Hepatic stellate cell (primary cell): ENCODE measurements at places on chromosomes 5 and 9.

DNA sequence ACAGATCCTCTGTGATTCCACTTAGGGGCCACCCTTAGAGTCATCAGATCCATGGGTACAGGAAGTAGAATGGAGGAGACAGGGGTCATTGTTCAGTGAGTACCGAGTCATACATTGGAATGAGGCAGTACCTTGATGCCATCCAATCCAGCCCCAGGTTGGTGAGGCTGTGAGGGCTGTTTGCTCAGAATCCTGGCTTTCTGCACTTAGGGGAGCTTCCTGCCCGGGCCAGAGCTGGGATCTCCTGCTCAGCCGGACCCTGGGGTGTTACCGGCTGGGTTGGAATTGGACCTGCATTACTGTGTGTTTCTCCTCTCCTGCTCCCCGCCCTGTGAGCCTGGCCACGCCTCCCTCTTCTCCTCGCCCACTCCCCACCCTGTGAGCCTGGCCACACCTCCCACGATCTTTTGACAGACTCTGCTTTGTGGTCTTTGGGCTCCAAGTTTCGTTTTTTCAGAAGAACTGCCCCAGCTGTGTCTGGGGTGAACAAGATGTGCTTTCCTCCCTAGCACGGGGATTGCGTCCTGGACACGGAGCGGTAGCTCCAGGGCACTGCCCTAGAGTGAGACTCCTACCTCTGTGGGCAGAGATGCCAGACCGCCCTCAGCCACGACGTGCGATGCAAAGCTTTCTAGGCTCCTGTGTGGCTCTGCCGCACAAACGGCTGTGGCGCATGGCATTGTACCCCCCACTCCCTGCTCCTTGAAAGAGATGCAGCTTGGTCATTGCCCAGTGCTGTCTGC, 15.4 kb downstream of the TRAF2 start:
- peak; percentile 62 for DNase-seq

DNA sequence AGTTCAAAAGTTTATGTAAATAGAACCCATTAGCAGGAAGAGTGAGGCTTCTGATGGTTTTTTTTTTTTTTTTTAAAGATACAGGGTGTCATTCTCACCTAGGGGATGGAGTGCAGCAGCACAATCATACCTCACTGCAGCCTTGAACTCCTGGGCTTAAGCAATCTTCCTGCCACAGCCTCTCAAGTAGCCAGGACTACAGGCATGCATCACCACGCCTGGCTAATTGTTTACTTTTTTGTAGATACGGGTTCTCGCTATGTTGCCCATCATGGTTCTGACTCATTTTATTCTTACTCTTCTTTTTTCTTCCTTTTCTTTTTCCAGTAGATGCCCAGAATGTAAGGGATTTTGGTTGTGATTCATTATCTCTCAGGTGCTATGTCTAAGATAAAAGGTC, 201.1 kb downstream of the NNT start:
- no peak for DNase-seq

DNA sequence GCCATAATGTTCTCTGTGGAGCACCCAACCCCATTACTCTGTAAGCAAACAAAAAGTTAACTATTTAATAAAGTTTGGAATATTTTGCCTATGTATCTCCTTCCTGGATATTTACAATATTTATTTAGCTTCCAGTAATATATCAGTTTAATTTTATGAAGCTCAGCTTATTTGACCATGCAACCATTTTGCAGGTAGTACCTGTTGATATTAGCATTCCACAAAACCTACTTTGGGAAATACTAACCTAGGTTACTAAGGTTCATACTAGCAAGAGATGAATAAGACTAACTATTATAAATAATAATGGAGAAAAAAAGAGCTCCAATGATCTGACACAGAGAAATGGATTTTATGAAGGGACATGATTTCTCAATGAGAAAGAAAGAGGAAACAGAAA, 506.4 kb downstream of the PDE4D start:
- DNase-seq, result no peak

DNA sequence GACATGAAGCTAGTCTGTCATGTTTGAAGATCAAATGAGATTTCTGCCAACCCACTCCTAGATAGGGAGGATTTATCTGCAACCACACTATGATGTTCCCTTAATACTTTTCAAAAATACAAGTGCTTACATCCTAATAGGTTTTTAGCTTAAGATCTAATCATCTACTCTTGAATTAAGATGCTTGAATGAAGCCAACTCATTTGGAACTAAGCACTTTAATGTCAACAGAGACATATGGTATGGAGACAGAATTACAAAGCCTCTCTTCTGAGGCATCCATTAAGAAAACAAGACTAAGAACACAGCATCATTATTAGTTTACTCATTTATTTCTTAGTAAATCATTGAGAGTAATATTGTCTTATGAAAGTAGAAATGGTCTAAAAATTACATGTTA, 139.3 kb upstream of the NFIB start:
- no peak for DNase-seq

GRCh38 chr5:43209060-43209459, 17.0 kb downstream of the NIM1K start:
- DNase-seq, result no peak

GRCh38 chr9:131302244-131303075, 12.9 kb downstream of the PLPP7 start:
- no peak for DNase-seq

GRCh38 chr5:67246108-67246507, 49.5 kb upstream of the CD180 start:
- DNase-seq, result no peak

DNA sequence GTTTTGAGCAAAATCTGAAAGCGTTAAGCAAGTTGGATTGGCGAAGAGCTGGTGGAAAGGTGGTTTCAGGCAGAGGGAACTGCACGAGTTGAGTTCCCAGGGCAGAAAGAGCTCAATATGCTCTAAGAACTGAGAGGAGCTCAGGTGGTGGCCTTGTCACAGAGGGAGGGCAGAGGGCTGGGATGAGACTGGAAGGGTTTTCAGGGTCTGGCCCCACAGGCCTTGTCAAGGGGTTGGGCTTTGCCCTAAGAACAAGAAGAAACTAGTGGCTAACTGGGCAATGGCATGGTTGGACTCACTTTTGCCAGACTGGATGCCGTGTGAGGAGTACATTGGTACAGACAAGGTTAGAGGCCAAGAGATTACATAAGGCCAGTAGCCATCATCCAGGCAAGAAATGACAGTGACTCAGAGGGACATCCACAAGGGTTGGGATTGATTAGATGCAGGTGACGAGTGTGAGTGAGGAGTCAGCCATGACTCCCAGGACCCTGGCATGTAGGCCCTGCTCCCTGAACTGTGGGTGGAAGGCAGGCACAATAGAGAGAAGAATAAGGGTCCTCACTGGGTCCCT, 75.1 kb upstream of the SMIM23 start:
- DNase-seq, result no peak
